GM12892 (cell line): ENCODE measurements at places on chromosomes 7 and 10.

DNA sequence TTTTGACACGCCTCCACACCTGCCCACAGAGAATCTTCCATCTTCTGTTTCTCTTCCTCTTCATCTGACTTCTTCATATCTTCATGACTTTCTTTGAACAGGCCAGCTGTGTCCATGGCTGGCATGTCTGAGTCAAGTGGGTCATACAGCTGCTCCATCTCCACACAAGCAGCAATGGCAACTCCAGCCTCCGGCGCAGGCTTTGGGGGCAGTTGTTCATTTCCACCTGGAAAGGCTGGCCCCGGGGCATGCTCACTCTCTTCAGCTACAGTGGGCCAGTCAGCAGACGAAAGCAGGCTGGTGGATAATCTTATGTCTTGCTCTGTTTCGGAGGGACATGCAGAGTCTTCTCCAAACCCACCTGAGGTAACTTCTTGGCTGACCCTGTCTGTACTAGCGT lies 155.6 kb upstream of the TARP start:
- DNase-seq = no peak

GRCh38 chr7:75596727-75597614 lies 104.9 kb downstream of the SPDYE5 start:
- DNase-seq = no peak

- no peak for DNase-seq
Observed at GRCh38 chr10:81820418-81820817, 54.6 kb upstream of the NRG3 start.

GRCh38 chr7:115300231-115300870 lies 378.5 kb downstream of the MDFIC start:
- DNase-seq = no peak

- no peak for DNase-seq
Observed at GRCh38 chr7:137337902-137338301, 5.6 kb downstream of the PTN start.

DNA sequence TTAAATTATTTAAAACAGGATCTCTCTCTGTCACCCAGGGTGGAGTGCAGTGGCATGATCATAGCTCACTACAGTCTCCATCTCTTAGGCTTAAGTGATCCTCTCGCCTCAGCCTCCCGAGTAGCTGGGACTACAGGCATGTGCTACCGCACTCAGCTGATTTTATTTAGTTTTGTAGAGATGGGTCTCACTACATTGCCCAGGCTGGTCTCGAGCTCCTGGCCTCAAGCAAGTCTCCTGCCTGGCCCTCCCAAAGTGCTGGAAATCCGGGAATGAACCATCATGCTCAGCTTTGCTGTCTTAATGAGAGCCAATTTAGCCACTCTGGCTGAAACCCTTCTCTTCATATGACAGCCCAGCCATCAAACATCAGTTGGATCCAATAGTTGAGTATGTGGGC lies 53.3 kb upstream of the NRP1 start:
- DNase-seq = no peak
